ENCODE measurements at places on chromosomes 7 and 10. TPM values are rescaled to one million over a fixed set of nuclear protein-coding genes. Genes with fewer than 3 reads are reported as not detected.

DNA sequence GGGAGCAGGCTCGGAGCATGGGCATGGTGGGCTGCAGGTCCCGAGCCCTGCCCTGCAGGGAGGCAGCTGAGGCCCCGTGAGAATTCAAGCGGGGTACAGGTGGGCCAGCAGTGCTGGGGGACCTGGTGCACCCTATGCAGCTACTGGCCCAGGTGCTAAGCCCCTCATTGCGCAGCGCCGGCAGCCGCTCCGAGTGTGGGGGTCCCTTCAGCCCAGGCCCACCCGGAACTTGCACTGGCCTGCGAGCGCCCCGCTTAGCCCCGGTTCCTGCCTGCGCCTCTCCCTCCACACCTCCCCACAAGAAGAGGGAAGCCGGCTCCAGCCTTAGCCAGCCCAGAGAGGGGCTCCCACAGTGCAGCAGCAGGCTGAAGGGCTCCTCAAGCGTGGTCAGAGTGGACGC is 250.7 kb downstream of the CRPPA start:
- no peak overlapping the region for H3K4me3 ChIP-seq
- H3K36me3 ChIP-seq = no peaks in the 10 kb centered on the region
- H3K4me1 ChIP-seq = no peaks in the 10 kb centered on the region

GRCh38 chr7:114409750-114410149 is 4.9 kb upstream of the FOXP2 start:
- H3K4me3 ChIP-seq = no peak overlapping the region
- no peak overlapping the region for H3K27ac ChIP-seq
- H3K27me3 ChIP-seq = no peaks in the 10 kb centered on the region
- no peaks in the 10 kb centered on the region for H3K4me1 ChIP-seq
- no peak for DNase-seq

DNA sequence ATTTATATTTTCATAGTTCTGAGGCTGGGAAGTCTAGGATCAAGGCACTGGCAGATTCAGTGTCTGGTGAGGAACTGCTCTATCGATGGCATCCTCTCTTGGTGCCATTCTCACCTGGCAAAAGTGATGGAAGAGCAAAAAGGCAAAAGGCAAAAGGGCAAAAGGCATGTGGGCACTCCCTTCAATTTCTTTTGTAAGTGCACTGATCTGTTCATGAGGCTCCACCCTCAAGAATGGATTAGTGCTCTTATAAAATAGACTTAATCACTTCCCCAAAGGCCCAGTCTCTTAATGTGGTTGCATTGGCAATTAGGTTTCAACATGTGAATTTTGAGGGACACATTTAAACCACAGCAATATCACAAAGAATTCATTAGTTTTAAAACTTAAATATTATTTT is 16.1 kb downstream of the TAS2R60 start:
- no peak for DNase-seq
- no peak overlapping the region for H3K4me3 ChIP-seq
- H3K4me1 ChIP-seq = peaks cover 4% of the 10 kb centered on the region
- no peaks in the 10 kb centered on the region for H3K27me3 ChIP-seq
- no peak overlapping the region for H3K27ac ChIP-seq
- peaks cover 5% of the 10 kb centered on the region for H3K36me3 ChIP-seq

DNA sequence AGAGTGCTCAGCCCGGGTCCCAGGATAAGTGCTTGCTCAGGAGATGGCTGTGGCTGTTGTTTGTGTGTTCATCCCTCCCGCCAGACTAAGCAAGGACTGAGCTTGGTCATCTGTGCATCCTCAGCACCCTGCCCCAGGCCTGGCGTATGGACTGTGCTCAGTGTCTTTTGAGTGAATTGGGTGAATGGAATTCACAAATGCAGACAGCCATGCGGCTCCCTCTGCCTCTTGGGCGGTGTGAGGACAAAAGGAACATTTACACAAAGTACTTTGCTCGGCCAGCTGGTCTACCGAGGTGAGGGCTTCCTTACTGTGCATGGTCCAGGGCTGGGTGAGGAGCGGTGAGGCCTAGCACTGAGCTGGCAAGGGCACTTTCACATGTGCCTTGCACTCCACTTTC is 120.2 kb downstream of the CDH23 start:
- H3K36me3 ChIP-seq = no peaks in the 10 kb centered on the region
- no peaks in the 10 kb centered on the region for H3K4me1 ChIP-seq
- DNase-seq = no peak

- DNase-seq = no peak
- H3K36me3 ChIP-seq = peaks cover 6% of the 10 kb centered on the region
- H3K27ac ChIP-seq = no peak overlapping the region
- no peaks in the 10 kb centered on the region for H3K4me1 ChIP-seq
These were observed 18.2 kb downstream of the SLC29A3 start for GRCh38 chr10:71337219-71337701.

DNA sequence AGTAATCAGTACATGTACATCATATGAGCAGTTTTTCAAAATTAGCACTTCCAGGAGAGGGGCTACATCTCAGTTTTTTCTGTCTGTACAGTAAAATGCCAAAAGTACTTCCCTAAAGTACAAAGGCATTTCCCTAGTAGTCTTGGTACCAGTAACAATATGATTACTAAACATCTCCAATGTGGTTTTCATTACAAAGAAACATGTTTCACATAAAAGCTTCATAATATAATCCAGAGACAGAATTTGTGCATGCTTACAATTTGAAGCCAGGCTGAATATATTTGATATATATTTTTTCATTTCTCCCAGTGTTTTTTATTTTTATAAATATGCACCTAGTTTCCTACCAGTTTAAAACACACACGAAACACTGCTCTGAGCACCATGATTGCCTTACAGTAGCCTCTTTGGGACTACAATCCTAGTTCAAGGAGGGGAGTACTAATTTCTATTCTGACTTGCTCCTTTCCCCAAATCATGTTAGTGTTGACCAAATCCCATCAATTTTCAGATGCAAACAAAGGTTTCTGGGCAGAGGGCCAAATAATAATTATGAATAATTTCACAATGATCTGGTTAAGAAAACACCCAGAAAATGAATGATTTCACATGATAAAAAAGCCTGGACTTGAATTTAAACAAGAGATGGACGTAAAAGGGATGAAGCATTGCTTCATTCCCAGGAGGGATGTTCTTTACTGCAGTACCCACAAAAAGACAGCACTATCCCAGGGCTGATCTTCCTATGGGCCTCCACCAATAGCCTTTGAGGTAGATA is 201.3 kb downstream of the SLC25A13 start:
- DNase-seq = no peak
- H3K36me3 ChIP-seq = peaks cover 6% of the 10 kb centered on the region
- H3K4me3 ChIP-seq = no peak overlapping the region
- H3K27me3 ChIP-seq = no peaks in the 10 kb centered on the region
- no peak overlapping the region for H3K27ac ChIP-seq

DNA sequence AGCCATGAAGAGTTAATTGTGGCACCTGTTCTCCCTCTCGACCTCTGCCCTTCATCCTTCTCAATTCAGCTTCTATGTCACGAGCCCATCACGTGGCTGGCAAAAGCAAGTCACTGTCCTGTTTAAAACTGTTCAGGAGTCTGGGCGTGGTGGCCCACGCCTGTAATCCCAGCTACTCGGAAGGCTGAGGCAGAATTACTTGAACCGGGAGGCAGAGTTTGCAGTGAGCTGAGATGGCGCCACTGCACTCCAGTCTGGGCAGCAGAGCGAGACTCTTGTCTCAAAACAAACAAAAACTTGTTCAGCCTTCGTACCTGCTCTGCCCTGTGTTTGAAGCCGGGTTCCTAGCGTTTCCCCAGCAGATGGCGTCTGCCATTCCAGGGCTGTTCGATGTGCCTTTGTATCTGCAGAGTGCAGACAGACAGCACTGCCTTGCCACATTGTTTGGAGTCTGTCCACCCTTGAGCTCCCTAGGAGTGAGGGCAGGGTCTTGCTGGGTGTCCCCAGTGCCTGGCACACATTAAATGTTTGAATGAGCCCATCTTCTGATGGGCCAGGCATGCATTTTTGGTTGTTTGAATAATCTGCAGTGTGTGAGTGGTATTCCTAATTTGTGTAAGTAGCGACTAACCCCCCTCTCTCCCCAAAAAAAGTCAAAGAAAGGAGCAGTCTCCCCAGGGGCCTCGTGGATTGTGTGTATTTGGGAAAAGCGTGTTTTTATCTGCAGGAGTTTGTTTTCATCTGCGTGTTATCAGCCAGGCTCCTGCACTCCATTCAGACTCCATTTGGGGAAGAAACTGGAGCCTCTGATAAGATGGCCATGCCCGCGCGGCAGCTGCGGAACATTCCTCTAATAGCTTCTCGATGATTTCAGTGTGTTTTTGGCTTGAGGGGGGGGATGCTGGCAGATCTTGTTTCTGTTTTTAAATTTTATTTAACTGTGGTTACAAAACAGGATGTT is 61.2 kb downstream of the DNAJB6 start:
- DNase-seq = no peak
- H3K27me3 ChIP-seq = no peaks in the 10 kb centered on the region
- peaks cover 5% of the 10 kb centered on the region for H3K4me1 ChIP-seq
- H3K4me3 ChIP-seq = no peak overlapping the region
- H3K27ac ChIP-seq = no peak overlapping the region

GRCh38 chr7:127911968-127912511 is 119.2 kb downstream of the LRRC4 start:
- no peak overlapping the region for H3K4me3 ChIP-seq
- peaks cover 17% of the 10 kb centered on the region for H3K4me1 ChIP-seq
- H3K36me3 ChIP-seq = peaks cover 30% of the 10 kb centered on the region
- no peaks in the 10 kb centered on the region for H3K27me3 ChIP-seq
- no peak for DNase-seq
- no peak overlapping the region for H3K27ac ChIP-seq

DNA sequence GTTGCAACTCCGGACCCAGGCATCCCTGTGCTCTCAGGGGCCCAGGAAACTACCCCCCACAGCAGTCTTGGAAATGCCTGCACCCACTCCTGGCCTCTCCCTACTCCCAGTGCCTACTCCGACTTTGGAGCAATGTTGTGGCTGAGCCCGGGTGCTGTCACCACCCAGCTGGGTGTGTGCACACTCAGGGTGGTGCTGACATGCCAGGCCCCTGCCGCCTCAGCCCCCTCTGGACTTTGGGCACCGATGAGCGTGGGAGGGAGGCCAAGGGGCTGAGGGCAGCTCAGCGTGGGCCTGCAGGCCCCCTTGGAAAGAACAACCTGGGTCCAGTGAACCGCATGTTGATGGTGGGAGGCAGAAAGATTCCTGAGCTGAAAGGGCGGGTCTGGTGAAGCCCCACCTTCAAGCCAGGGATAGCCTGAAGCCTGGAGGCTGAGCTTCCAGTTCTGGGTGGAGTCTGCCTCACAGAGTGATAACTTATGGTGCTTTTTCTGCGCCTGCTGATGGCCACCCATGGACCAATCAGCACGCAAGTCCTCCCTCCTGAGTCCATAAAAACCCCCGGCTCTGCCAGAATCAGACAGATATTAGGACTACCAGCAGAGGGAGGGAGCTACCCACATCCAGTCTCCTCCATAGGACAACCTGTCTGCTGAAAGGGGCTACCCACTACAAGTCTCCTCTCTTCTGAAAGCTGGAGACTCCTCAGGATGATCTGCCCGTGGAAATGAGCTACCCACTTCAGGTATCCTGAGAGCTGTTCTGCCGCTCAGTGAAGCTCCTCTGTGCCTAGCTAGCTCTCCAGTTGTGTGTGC is 380.4 kb upstream of the SORCS1 start:
- H3K4me1 ChIP-seq = no peaks in the 10 kb centered on the region
- DNase-seq = no peak
- H3K4me3 ChIP-seq = no peak overlapping the region
- H3K27ac ChIP-seq = no peak overlapping the region
- H3K36me3 ChIP-seq = no peaks in the 10 kb centered on the region
- H3K27me3 ChIP-seq = no peaks in the 10 kb centered on the region

DNA sequence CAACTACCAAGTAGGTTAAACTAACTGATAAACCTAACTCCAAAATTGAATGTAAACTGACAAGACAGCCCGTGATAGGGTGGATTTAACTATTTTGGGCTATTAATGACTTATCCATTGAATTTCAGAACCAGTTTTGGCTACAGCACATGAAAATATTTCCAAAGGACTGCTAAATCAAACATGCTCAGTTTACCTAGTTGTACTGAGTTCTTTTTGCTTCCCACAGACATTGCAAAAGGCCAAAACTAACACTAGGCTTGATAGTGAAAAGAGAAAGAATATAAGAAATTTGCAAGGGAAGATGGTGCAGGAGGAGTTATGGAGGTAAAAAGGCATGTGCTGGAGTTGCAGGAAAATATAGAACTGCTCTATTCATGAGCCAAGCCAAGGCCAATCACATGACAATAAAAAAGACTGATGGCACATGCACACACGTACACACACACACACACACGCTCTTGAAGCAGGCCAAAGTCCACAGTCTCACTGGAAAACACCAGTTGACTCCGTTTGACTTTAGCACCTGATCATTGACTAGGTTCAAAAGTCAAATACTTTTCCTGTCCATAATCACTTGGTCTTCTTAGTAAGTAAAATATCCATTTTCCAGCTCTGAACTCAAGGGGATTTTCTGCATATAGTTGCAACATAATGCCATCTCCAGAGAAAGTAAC is 76.0 kb upstream of the AGBL3 start:
- H3K27me3 ChIP-seq = no peaks in the 10 kb centered on the region
- DNase-seq = no peak
- no peak overlapping the region for H3K4me3 ChIP-seq

PRSS2 gene
- total RNA-seq = not detected

SEMA3C gene
- total RNA-seq = not detected

KEL gene
- total RNA-seq = 0.16 TPM
